Heart left ventricle (tissue), 16 donors: ENCODE measurements at places on chromosomes 1 and 21. TPM values are rescaled to one million over a fixed set of nuclear protein-coding genes. Genes with fewer than 3 reads are reported as not detected.

GRCh38 chr1:172969611-172970010, 81.1 kb downstream of the TNFSF18 start:
- no peak for DNase-seq

TBX19 gene
- polyA plus RNA-seq: 0.21 TPM

PPIAL4G gene
- not detected for polyA plus RNA-seq

- DNase-seq: no peak
These were observed 15.1 kb downstream of the ATP1A1 start for GRCh38 chr1:116388122-116388521.

- no peak for DNase-seq
These were observed 17.9 kb upstream of the KCNE2 start for GRCh38 chr21:34345892-34346291.
